Myometrial cell (primary cell): ENCODE measurements at places on chromosomes 7 and 10. TPM values are rescaled to one million over a fixed set of nuclear protein-coding genes. Genes with fewer than 3 reads are reported as not detected.

Gene NRG3
- not detected in 2 replicates for total RNA-seq

Gene MYO1G
- under 0.01 TPM in 1 of 2 replicates, not detected in the other for total RNA-seq

Gene CHRM2
- 8.2 and 8.4 TPM in 2 replicates for total RNA-seq

Gene AFAP1L2
- total RNA-seq: 2.3 and 6.3 TPM in 2 replicates

Gene PNLIPRP1
- not detected in 2 replicates for total RNA-seq

Gene GIMAP5
- total RNA-seq: not detected in 2 replicates

Gene TRIM73
- under 0.01 TPM in 1 of 2 replicates, not detected in the other for total RNA-seq

Gene UNC5B
- total RNA-seq: 18.8 and 21.3 TPM in 2 replicates

Gene IRF5
- total RNA-seq: 0.18 TPM in 1 of 2 replicates, not detected in the other
